ENCODE measurements at places on chromosomes 7 and 10.

DNA sequence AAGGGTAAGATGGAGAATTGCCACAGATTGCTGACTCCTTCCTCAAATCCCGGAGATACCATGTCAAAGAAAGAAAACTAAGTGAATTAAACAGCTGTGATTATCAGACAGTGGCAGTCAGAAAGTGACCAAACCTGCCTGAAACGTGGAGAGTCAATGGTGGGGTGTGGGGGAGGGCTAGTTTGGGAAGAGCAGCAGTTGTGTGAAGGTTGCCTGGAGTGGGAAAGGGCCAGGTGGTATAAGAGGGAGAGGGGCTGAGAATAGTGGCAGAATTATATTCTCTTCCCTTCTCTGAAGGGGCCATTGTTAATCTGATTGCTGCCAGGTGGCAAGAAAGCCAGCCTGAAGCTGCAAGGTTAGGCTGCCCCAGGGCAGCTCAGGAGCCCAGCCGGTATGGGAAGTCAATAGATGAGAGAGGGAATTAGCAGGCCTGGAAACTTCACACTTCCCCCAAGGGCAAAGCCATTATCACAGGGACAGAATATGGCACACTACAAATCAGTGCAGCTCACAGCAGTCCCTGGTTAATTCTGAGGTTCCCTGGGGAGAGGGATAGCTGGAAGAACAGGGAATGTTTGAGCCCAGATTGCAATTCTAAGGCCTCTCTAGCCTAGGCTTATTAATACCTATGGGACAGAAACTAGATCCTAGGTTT lies 83.9 kb upstream of the ITGB1 start:
- no peak for DNase-seq

DNA sequence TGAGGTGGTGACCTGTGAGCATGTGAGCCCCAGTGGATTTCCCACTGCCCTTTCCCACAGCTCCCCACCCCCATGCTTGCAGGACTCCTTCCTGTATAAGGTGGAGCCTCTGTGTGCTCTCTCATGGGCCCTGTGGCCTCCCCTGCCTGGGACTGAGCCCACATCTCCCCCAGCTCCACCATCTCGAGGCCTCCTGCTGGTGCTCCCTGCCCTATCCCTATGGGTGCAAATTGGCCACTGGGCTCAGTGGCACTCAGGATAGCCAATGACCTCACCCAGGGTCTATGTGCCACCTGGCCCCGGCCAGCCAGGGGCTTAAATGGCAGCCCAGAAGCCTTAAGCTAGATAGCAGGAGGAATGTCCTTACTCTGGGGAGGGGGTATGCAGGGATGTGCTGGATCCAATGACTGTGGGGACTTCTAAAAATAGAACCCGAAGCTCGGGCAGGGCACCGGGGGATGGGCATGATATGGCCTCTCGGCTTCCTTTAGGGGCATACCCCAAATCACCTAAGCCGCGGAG lies 2.0 kb downstream of the LDB3 start:
- DNase-seq: no peak

DNA sequence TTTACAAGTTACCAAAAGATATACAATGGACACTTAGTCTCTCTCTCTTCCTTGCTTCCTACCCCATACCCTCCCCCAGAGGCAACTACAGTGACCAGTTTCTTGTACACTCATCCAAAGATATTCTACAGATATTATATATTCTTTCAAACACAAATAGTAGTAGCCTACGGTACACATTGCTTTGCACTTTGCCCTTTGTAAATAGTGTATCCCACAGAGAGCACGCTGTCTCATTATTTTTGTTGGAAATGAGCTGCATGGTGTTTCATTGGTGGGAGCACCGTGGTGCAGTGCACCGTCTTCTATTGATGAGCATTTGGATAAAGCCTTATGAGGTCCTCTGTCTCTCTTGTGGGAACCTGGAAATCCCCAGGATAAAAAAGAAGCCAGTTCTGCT lies 24.2 kb downstream of the STRA8 start:
- no peak for DNase-seq

DNA sequence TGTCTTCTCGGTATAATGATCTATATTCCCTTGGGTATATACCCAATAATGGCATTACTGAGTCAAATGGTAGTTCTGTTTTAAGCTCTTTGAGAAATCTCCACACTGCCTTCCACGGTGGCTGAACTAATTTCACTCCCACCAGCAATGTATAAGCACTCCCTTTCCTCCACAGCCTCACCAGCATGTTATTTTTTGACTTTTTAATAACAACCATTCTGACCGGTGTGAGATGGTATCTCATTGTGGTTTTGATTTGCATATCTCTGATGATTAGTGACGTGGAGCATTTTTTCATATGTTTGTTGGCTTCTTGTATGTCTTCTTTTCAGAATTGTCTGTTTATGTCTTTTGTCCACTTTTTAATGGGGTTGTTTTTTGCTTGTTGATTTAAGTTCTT lies 33.6 kb downstream of the KIAA1217 start:
- DNase-seq: no peak

GRCh38 chr7:24795407-24795767 lies 38.1 kb upstream of the GSDME start:
- no peak for DNase-seq

GRCh38 chr7:1057416-1058291 lies 13.3 kb downstream of the GPR146 start:
- no peak for DNase-seq

DNA sequence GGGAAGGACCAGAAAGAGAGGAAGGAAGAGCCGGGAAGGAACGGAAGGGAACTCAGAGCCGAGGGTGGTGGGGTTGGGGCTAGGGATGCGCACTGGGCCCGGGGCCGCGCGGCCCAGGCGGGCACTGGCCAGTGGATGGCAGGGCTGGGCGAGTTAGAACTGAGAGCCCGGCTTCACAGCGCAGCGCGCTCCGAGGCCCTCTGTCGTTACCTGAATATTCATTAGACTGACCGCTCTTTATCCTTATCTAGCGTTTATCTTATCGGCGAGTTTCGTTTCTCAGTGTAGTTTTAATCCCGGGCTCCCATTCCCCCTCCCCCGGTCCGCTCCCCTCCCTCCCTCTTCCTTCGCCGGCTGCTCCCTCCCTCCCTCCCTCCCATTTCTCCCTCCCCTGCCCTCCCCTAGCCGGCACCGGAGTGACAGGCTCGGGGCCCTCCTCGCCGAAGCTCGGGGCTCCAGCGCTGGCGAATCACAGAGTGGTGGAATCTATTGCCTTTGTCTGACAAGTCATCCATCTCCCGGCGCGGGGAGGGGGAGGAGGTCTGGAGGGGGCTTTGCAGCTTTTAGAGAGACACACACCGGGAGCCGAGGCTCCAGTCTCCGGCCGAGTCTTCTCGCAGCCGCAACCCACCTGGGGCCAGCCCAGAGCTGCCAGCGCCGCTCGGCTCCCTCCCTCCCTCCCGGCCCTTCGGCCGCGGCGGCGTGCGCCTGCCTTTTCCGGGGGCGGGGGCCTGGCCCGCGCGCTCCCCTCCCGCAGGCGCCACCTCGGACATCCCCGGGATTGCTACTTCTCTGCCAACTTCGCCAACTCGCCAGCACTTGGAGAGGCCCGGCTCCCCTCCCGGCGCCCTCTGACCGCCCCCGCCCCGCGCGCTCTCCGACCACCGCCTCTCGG lies at the start of gene PAX2:
PAX2 (plus strand) TSS at position 596 of the 895 bp plus-strand sequence. CDS start 679 bp downstream, outside the sequence.
- DNase-seq: no peak

GRCh38 chr10:30374353-30374752 lies 25.3 kb upstream of the MTPAP start:
- no peak for DNase-seq

DNA sequence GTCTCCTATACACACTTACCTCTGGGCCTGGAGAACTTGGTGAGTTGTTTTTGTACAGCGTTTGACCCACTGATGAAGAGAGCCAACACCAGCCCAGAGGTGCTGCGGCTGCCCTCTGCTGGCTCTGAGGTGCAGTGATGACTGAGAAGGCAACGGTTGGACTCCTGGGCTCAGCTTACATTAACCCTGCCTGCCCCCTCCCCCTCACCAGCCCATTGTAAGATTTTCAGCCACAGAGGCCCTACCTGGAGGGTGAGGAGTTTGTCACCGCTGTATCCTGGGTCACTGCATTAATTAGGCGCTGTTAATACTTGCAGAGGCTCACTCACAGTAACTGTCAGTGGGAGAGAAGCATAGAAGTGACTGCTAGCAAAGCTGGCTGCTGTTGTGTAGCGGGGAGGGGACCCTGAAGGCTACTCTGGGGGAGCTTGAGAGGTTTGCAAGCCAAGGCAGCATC lies 19.0 kb upstream of the ANKRD2 start:
- DNase-seq: peak; percentile 88

GRCh38 chr10:132519382-132520176 lies 18.0 kb upstream of the INPP5A start:
- DNase-seq: peak; percentile 81

DNA sequence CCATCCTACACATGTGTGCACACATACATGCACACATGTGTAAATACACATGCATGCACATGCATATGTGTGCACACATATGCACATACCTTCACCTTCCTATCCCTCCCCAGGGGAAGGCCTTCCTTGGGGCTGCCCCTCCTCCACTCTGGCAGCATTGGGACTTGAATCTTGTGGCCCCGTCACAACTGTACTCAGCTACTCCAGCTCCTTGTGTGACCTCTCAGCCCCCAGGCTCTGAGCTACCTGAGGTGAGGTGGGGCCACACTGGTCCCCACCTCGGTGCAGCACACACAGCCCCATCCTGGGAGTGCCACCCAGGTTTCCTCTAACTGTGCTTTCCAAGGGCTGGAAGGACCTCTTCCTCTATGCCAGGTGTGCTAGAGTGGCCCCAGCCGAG lies 116.0 kb downstream of the LHPP start:
- peak; percentile 55 for DNase-seq

- peak; percentile 74 for DNase-seq
Observed at GRCh38 chr10:97020452-97021400, 165.0 kb downstream of the SLIT1 start.

- no peak for DNase-seq
Observed at GRCh38 chr7:138248609-138249008, 172.3 kb downstream of the AKR1D1 start.

- DNase-seq: no peak
Observed at GRCh38 chr10:110150981-110151380, 56.4 kb upstream of the MXI1 start.

DNA sequence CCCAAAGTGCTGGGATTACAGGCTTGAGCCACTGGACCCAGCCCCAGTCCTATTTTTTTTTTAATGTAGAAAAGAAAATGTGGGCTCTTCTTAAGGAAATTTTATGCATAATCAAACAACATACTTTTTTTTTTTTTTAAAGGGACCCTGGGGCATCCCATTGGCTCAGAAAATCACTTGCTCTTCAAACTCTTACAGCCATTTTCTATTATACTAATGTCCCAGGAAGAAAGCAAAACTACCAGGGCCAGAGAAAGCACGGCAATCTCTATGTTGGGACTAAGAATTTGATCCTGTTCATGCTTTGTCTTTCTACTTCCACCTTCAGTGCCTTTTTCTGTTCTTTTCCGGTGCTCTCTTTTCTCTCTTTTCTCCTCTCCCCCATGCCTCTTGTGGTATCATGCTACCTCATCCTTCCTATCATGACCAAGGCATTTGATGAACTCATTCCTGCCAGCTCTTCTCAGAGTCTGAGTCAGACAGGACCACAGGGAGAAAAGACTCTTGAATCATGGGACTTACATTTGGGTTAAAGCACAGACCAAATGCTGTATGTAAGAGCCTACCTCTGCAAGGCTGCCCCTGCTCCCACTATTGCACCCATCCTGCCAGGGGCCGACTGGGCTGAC lies 76.4 kb upstream of the CCNY start:
- no peak for DNase-seq
